ENCODE measurements at places on chromosomes 7 and 10.
A peak's percentile ranks its signal among the peaks of the same experiment; 100 is the strongest.

GRCh38 chr7:131529179-131529578 lies 27.2 kb downstream of the PODXL start:
- no peak for DNase-seq

DNA sequence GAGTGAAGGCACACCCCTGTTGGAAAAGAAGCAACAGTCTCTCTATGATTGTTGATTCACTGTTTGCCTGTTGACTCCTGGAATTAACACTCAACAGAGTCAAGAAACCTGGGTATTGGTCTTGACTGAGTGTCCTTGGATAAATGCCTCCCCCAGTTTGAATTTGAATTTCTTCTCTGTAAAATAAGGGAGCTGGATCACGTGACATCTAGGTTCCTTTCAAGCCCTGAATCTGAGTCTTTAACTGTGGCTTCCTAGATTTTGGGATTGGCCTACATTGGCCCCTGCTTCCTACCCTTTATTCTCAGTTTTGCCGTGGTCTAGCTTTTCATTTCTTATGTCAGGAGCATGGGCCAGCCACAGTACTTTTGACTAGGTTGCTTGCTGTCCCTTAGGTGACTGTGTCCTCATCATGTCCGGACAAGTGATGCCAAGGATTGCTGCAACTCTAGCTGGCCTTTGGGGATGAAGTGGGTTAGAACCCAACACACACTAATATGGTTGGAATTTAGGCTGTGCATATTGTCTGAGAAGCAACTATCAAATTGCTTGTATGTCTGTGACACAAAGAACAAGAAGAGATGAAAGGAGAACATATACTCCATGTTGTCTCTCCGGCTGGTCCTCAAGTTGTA lies 35.4 kb downstream of the CALD1 start:
- DNase-seq: no peak

DNA sequence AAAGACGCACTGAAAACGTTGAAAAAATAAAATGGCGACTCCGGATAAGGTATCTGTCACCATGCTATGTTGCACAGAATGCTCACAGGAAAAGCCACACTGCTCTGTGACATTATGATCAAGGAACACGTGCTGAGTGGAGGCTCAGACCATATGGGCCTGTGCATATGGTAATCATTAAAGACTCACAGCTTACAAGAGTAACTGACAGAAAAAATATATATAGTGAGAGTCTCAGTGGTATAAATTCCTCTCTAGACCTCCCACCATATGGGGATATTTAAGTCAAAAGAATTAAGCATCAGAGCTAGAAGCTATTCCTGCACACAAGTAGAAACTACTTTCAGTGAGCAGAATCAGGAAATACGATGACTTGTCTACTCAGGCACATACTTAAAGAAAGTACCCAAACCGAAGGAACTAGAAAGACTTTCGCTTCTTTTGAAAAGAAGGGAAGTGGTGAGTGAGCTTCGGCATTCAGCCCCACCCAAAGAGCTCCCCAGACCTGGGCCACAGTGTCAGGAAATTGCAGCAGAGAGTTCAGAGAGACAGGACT lies 65.1 kb upstream of the MPP7 start:
- peak; percentile 23 for DNase-seq

DNA sequence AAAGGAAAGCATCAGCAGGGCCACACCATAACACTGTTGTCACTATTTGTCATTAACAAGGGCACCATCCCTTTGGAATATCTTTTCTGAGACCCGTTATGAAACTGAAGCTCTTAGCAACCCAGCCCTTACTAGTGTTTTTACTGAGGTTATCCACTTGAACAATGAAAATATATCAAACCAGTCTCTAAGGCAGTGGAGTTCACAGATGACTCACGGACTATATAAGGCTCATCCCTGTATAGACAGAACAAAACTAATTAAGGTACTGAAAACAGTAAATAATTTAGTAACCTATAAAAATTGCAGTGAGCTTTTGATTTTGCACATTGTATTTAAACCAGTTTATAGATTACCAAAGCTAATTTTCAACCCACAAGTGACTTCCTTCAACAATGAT lies 196.0 kb downstream of the ELAPOR2 start:
- DNase-seq: no peak

GRCh38 chr7:92563345-92563744 lies 26.8 kb downstream of the FAM133B start:
- DNase-seq: no peak

DNA sequence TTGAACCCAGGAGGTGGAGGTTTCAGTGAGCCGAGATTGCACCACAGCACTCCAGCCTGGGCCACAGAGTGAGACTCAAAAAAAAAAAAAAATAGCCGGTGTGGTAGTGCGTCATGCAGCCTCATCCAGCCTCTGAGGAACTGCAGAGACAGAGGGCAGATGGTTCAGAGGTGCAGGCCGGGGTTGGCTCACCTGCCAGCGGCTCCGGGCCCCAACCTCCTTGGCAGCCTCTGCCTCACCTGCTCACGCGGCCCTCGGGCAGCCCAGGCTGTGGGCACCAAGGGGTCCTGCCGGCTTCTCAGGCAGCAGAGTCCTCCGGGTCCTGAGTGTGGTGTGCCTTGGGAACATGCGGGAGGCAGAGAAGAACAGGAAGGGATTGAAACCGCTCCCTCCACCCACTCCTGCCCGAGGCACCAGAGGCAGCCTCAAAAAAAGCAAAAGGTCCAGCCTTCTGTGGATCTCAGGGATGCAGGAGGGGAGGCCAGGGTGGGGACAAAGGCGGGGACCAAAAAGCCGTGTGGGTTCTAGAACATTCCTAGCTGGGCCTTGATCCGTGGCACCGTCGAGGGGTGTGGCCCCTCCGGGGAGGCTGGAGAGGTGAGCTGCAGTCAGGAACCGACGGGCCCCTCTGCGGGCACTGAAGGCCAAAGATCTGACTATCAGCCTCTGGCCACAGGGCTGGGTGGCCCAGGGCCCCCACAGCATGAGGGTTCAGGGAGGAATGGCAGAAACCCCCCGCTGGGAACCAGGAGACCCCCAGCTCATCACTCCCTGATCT lies 55.4 kb upstream of the DNAJB6 start:
- DNase-seq: no peak

GRCh38 chr7:122532406-122533269 lies 166.3 kb downstream of the RNF133 start:
- no peak for DNase-seq

- DNase-seq: no peak
Observed at GRCh38 chr7:81161451-81162075, 242.7 kb upstream of the SEMA3C start.

DNA sequence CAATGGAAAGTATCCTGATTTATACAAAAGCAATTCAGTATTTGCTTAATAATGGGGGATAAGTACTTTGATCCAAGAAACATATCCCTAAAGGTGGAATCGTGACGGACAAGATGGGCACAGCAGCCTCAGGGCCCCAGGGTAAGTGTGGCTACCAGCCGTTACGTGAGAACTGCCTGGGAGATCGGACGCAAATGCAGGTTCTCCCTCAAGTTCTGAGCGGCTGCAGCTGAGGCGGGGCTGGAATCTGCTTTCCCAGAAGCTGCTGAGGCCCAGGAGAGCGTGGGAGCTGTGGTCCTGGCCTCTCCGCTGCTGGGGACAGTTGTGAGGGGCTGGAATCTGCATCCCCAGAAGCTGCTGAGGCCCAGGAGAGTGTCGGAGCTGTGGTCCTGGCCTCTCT lies 13.5 kb downstream of the FOXL3 start:
- no peak for DNase-seq

DNA sequence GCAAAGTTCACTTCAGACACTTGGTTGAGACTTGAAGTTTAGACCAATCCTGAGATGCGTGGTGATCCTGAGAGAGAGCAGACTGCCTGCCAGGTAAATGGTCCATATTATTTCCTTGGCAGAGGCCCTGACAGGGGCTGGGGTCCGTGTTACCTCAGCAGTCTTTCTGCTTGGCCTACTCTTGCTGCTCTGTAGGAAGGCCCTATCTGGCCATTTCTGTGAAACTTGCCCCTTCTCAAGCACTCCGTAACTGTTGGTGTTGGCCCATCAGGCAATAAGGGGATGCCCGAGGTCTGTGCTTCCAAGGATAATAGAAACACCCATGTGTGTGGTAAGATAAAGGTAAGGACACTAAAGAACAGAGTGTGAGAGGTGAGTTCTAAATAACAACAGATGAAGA lies 20.0 kb downstream of the LOXL4 start:
- DNase-seq: no peak

DNA sequence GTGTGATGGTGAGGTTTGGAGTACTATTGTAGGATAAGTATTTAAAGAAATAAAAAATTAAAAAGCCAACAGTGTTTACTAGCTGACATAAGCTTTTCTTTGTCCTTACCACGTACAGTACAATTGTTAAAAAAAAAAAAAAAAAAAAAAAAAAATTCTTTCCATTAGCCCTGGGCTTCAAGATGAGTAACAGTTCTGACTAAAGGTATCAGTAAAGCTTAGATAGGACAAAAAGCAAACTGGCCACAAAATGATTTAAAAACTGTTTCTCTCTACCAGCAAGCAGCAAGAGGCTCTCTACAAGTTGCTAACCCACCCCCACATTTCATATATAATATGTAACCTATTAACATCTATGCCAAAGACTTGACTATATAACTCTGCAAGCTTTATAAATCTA lies 17.5 kb downstream of the HYCC1 start:
- no peak for DNase-seq

DNA sequence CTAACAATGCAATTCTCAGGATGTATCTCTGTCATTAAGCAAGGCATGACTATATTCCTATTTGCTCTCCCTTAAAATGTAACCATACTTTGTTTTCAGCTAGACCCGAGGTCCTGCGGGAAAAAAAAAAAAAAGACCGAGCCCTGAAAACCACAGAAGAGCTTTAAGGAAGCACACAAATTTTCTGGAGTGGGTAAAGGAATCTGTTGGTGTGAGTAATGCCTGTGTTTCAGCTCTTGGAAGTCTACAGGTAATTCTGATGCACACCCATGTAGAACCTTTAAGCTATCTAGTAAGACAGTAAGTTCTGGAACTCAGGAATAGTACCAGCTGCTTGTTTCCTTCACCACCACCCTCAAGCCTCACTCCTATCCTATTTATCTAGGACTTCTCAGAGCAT lies 351.1 kb downstream of the PARD3 start:
- DNase-seq: no peak

- DNase-seq: no peak
Observed at GRCh38 chr10:13705526-13706174, 118.9 kb downstream of the PRPF18 start.

GRCh38 chr10:127980898-127981297 lies 74.0 kb downstream of the PTPRE start:
- DNase-seq: no peak

DNA sequence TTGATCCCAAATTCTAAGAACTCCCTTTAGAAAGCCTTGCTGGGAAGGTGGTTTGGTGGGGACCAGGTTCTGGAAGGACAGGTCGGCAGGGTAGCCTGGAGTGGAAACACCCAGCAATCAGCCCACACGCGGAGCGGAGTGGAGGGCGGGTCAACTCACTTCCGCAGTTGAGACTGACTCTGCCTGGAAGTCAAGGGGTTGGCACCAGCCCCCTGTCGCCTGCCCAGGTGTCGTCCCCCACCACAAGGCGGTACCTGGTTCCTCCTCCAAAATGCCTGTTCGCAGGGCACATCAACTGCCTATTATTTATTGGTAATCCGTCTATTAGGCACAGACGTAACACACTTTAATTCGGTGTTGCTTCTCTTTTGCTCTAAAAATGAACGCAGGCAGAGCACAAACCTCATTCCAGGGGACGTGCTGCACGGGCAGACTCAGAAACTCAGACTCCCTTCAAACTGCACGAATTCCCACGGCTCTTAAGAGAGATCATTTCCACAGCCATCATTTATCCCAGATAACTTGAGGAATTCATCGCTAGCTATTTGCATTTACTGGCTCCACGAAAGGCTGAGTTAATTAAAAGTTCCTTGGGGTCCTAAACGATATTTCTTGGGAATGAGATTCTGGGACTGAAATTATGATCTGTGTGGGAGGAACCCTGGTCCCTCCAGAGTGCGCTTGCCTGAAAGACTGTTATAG lies 248.2 kb upstream of the PPP2R2D start:
- DNase-seq: no peak

GRCh38 chr10:17031637-17032635 lies 97.7 kb downstream of the CUBN start:
- no peak for DNase-seq

DNA sequence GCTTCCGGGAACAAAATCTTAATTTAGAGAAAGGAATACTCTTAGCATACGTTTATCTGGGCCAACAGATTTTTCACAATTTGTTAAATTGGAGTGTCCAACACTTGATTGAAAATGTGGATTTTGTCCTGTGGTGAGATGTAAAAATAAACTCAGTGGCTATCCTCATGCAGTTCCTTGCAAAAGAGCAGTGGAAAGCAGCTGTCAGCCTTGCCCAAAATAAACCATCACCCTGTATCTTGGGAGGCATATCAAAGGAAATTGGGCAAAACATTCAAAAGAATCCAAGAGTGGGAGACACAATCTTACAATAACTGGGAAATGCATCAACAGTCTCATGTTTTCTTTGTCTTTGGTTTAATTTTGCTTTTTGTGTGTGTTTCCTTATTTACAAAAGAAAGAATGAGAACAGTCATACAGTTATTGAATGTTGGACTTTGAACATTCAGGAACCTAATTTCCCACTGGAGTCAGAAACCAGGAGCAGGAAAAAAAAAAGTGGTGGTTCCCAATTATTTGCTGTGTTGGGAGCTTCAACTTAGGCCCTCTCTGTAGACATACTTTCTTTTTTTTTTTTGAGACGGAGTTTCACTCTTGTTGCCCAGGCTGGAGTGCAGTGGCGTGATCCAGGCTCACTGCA lies 44.4 kb upstream of the DGKI start:
- no peak for DNase-seq

DNA sequence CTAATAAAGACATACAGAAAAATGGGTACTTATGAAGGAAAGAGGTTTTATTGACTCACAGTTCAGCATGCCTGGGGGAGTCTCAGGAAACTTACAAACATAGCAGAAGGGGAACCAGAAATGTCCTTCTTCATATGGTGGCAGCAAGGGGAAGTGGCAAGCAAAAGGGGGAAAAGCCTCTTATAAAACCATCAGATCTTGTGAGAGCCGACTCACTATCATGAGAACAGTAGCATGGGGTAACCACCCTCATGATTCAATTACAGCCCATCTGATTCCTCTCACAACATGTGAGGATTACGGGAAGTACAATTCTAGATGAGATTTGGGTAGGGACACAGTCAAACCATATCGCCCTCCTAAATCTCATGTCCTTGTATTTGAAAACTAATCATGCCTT lies 1305.4 kb upstream of the SORCS1 start:
- DNase-seq: no peak

DNA sequence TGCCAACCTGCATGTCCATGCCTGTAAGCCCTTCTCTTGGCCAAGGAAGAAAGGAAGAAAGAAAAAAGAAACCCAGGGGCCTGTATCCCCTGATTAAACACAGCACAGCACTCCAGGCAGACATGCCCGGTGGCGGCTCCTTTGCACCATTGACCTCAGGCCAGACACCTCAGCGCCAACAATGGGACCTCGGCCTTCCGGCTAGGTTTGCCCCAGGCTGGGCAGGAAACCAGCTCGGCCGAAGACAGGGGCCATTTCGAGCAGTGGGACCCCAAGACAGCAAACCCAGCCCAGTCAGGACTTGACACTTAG lies 2.8 kb downstream of the HOXA10 start:
- DNase-seq: no peak
